ENCODE measurements at places on chromosomes 12 and 14.

- no peak for DNase-seq
Measured at GRCh38 chr12:3173008-3173553, 95.9 kb downstream of the TSPAN9 start.

GRCh38 chr12:24057920-24058476, 108.5 kb upstream of the SOX5 start:
- no peak for DNase-seq

- DNase-seq = no peak
Measured at GRCh38 chr12:130658145-130658911, 57.8 kb downstream of the RIMBP2 start.

GRCh38 chr14:88507208-88507607, 47.6 kb downstream of the PTPN21 start:
- DNase-seq = no peak

GRCh38 chr14:51006781-51007211, 62.5 kb upstream of the PYGL start:
- DNase-seq = no peak
